ENCODE measurements at places on chromosomes 6 and 20.

DNA sequence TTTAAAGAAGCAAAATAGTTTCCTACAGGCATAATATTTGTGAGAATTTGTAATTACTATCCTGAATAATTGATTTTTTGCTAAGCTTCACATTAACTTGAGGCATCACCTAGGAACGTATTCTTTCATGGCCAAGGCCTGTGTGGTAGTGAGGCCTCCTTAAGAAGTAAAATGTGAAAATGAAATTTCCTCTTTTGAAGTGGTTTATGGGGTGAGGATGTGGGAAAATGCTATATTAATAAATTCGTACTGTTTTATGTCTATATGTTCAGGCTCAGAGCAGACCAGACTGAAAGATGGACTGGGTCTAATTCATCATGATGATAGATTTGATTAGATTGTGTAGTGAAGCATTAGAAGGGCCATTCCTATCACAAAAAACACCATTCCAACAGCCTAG, 33.1 kb downstream of the MYLIP start:
- DNase-seq: no peak

DNA sequence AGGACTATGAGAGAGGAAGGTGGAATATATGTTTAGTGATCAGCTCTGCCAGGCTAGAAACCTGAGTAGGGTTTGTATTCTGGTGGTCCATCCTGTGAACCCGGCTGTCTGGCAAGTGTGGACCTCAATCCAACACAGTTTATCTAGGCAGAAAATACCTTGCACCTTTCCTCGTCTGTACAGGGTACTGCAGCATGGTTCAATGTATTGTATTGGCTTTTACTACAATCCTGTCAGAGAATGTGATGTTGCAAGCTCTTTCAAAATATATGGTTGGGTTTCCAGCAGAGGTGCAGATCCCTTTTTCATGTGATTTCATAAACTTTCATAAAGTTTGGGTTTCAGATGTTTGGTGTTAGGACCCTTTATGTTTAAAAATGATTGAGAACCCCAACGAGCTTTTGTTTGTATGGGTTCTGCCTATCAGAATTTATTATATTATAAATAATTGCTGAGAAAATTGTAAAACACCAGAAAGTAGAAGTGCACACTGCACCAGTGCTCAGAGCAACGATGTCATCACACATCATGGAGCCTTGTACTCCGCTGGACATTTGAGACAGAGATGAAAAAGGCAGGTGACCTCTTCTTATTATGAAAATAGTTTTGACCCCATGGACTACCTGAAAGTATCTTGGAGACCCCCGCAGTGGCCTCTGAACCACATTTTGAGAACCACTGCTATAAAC, 106.6 kb downstream of the RTN4IP1 start:
- no peak for DNase-seq

- no peak for DNase-seq
These were observed 23.6 kb upstream of the TGM6 start for GRCh38 chr20:2357114-2357513.

- DNase-seq: no peak
These were observed 53.4 kb downstream of the STK4 start for GRCh38 chr20:45019762-45020123.

GRCh38 chr6:106377061-106377540, 16.6 kb downstream of the CRYBG1 start:
- no peak for DNase-seq

- DNase-seq: no peak
These were observed 20.2 kb upstream of the RREB1 start for GRCh38 chr6:7087491-7087979.

DNA sequence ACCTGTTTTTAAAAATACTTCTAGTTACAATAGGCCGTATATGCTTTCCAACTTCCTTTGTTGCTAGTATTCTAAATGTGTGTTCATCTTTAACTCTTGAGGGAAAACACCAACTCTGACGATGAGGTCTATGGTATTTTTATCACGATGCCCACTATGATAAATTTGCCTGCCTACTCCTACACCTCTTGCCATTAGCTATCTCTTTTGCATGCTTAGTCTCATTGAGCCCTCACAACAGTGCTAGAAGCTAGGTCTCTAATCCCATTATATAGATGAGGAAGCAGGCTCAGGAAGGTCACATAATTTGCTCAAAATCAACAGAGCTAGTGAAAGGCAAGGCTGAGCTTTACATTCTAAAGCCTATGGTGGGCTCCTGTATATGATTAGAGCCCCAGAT, 13.2 kb downstream of the AAR2 start:
- no peak for DNase-seq

DNA sequence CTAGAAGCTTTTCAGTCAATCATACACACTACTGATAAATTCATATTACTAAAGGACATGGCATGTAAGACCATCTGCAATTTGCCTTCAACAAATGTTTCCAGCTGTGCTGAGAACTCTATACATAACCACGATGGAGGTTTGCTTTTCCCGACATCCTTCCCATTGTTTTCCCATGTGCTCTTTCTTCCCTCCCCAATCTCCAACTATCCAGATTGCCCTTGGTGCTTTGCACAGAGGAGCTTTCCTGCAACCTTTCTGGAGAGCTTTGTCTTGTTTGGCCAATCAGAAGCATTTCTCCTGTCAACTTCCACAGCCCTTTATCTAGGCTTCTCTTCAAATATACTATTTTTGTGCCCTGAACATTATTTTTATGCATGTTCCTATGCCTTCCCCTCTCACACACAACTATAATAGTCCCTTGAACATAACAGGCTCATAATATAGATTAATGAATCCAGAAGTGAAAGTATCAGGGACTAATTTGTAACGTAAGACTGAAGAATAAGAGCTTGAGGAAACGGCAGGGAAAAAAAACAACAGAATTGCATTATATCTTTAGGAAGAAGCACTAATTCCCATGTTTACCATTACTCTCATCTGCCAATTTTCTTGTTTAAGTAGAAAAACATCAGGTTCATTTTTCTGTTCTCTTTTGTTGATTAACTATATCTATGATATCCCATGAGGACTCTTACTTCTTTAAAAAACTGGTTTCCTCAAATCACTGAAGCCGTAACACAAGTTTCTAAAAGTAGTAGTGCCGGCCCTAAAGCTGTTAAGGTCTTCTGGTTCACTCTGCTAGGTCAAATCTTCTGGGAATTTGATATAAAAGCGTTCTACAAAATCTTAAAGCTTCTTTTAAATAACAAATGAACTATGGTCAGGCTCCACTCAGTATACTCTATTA, 20.1 kb downstream of the SMLR1 start:
- DNase-seq: no peak

DNA sequence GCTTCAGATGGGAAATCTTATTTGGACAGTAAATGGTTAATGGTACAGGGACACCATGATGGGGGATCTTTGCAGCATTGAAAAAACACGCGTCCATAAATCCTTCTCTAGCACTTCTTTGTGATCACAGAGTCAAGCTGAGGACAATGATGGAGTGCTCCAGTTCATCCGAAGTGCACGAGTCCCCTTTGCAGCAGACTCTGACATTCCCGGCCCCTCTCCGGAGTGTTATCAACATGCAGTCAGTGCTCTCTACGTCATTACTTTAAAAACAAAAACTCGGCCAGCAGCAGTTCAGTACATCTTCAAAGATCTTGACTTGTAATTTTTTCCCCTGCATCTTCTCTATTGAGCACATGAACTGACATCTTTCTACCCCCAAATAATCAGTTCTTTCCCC, 185.5 kb upstream of the AKAP12 start:
- DNase-seq: no peak

- no peak for DNase-seq
These were observed 4.0 kb downstream of the RBCK1 start for GRCh38 chr20:412081-412480.

DNA sequence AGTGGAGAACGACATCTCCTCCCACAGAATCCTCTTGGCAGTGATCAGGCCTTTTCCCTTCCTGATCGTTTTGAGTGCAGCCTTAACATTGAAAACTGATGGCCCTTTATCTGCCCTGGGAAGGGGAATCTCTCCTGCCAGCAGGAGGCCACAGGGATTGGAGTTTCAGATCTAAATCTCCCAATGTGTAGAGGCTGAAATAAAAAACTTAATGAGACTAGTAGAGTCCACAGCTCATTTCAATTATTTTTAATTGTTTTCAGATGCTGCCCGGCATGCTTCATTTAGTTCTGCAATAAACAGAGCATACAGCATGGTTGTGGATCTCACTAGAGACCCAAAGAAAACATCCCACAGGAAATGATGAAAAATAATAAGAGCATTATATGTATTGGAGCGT, 662.2 kb upstream of the HS3ST5 start:
- no peak for DNase-seq

GRCh38 chr6:116536216-116536621, 9.3 kb downstream of the TRAPPC3L start:
- no peak for DNase-seq

- DNase-seq: no peak
These were observed 62.9 kb downstream of the MRPL14 start for GRCh38 chr6:44064089-44064947.

- DNase-seq: no peak
These were observed 27.3 kb upstream of the TLDC2 start for GRCh38 chr20:36848677-36849076.

DNA sequence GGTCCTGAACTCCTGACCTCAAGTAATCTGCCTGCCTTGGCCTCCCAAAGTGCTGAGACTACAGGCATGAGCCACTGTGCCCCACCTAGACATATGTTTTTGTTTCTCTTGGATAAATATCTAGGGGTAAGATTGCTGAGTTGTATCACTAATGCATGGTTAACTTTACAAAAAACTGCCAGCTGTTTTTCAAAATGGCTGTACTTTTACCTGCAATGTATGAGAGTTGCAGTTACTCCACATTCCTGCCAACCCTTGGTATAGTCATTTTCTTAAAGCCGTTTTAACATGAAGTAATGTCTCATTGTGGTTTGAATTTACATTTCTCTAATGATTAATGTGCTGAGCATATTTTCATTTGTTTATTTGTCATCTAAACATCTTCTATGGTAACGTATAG, 289.7 kb downstream of the UTRN start:
- no peak for DNase-seq

DNA sequence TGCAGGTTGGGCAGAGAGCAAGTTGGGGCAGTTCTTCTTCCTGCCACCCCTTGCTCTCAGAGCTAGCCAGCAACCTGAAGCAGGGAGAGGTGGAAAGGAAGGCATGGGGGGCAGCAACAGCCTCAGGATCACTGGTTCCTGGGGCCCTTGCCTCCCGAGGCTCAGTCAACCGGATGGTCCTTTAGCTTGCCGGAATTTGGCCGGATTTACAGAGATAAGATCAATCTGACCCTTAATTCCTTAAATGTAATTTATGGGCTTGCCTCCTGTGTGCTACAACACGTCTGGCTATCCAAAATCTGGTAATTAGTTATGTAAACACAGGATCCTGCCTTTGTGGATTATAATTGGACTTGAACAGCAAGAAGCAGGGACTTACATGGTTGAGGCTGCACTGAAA, 19.5 kb upstream of the TCP11 start:
- no peak for DNase-seq

DNA sequence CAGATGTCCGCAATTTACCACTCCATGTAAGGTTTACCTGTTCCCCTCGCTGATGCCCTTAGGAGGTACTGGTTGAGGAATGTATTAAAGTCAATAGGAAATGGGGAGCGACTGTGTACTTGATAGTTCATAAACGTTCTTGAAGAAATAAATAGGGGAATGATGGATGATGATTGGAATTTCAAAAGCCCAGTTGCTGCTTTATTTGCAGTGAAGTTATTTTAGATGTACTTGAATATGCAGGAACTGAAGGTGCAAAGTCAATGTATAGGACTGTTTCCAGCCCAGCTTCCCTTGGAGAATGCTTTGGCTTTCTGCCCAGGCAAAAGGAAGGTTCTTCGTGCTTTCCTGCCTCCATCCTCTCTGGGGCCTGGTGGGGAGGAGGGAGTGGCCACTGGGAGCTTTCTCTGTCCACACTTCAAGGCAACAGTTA, 19.8 kb downstream of the ADGRF5 start:
- DNase-seq: no peak

DNA sequence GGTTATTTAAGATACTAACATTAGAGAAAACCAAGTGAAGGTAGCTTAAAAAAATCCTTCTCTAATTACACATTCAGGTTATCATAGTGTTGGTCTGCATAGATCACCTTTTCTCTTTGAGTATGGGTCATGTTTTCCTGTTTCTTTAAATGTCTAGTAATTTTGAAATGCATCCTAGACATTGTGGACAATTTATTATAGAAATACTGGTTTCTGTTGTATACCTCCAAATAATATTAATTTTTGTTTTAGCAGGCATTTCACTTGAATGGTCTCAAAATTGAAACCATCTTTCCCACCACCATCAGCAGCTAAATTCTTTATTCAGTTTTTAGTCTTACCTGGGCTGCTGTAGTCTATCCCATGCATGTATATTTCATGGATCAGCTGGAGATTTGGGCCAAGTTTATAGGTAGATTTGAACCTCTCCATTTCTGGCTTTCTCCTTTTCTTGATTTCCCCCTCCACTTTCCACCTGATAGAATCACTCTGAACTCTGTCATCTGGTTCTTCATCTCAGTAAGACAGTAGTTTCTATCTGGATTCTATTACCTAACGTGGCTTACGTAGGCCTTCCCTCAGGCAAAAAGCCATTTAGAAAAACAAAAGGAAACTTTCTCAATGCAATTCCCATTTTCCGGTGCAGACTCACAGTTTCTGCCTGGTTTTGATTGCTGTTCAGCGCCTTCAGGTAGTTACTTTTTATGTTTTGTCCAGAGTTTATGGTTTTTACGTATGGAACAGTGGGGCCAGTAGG, 52.3 kb downstream of the ZFAND3 start:
- DNase-seq: no peak

GRCh38 chr6:46592740-46593139, 59.9 kb downstream of the CYP39A1 start:
- DNase-seq: no peak

- no peak for DNase-seq
These were observed 3.7 kb downstream of the PYGB start for GRCh38 chr20:25251558-25251957.
